ENCODE measurements at places on chromosomes 5 and 9. TPM values are rescaled to one million over a fixed set of nuclear protein-coding genes. Genes with fewer than 3 reads are reported as not detected.

Gene TMEM174
- total RNA-seq = not detected

Gene CHSY3
- total RNA-seq = 0.30 TPM

Gene NOXA1
- total RNA-seq = 0.65 TPM

Gene AGXT2
- not detected for total RNA-seq

Gene GPR21
- 0.59 TPM for total RNA-seq

Gene PPP3R2
- not detected for total RNA-seq

Gene SLC46A2
- not detected for total RNA-seq

Gene HK3
- total RNA-seq = not detected

Gene SLC34A3
- not detected for total RNA-seq

Gene PCAT7
- 19.9 TPM for total RNA-seq

Gene OR1Q1
- total RNA-seq = not detected

Gene EQTN
- total RNA-seq = 3.4 TPM

Gene FBP2
- total RNA-seq = not detected

Gene DIPK1B
- total RNA-seq = 52.8 TPM

Gene TSPAN17
- 25.9 TPM for total RNA-seq

Gene FOXD4
- not detected for total RNA-seq

Gene PCDHB7
- 0.21 TPM for total RNA-seq

Gene SPARC
- total RNA-seq = 122 TPM

Gene ACER2
- total RNA-seq = 5.6 TPM

Gene CCDC112
- 33.6 TPM for total RNA-seq

Gene CDH10
- 0.65 TPM for total RNA-seq

Gene C5orf15
- total RNA-seq = 120 TPM

Gene SHLD3
- 5.7 TPM for total RNA-seq

Gene LSM11
- 10.7 TPM for total RNA-seq

Gene SMU1
- 34.9 TPM for total RNA-seq

Gene PCDHGA12
- total RNA-seq = 0.79 TPM

Gene MLANA
- total RNA-seq = not detected

Gene FBP1
- total RNA-seq = 0.31 TPM

Gene UBE2D2
- total RNA-seq = 141 TPM

Gene LCN15
- not detected for total RNA-seq

Gene PAEP
- not detected for total RNA-seq

Gene FOXD4L6
- not detected for total RNA-seq

Gene RMI1
- 35.7 TPM for total RNA-seq

Gene RANBP3L
- not detected for total RNA-seq

Gene UHRF2
- total RNA-seq = 87.1 TPM

Gene FBN2
- 113 TPM for total RNA-seq

Gene WNT8A
- total RNA-seq = 0.25 TPM

Gene ENC1
- 73.8 TPM for total RNA-seq

Gene NR2F1
- 21.1 TPM for total RNA-seq

Gene ZNF618
- total RNA-seq = 10.5 TPM

Gene PAX5
- not detected for total RNA-seq

Gene DAB2IP
- 24.3 TPM for total RNA-seq

Measured in neural progenitor cell (in vitro differentiated cells).